WERI-Rb-1 (cell line): ENCODE measurements at places on chromosomes 13 and 19.

GRCh38 chr19:42076380-42076944 lies 496 bp downstream of the ZNF574 start:
- DNase-seq = peak; percentile 49

DNA sequence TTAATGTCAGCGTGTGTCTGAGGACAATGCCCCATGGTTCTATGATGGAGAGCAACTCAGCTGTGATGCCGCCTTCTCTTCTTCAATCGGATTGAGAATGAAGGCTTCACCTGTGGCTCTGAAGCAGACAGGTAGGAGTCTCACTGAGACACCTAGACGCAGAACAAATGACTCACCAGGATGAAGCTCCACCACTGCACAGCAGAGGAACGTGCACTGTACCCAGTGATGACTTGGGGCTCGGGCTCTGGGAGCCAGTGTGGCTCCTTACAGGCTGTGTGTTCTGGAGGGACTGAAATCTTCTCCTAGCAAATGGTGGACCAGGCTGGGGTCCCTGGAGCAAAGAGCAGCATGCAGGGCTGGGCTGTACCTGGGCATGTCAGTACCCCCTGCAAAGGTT lies 44.0 kb downstream of the CCDC70 start:
- no peak for DNase-seq

DNA sequence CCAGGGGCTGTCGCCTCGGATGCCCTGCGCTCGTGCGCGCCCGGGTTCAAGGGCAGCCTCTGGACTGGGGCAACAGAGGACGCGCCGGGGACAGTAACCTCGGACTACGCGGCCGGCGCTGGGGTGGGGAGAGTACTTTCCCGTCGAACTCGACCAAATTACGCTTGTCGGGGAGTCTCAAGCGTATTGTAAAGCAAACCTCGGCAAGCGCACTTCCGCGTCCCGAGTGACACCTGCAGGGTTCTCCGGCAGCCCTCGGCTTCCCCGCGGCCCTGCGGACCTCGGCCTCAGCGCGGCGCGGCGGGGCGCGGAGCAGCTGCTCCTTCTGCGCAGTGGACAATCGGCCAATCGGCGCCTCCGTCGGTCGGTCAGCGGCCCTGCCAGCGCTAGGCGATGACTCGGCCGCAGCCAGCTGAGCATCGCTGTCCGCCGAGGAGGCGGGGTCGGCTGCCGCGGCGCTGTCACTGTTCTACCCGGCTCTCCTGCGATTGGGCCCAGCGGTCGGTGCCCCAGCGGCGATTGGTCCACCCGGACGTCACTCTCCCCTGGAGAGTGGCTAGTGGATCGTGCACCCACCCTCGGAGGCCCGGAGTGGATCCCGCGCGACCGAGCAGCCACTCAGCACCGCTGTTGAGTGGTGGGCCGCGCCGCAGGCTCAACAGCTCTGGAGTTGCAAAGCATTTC lies at the start of gene SLC46A3:
SLC46A3 (minus strand) TSS at position 428 of the 684 bp plus-strand sequence. CDS start 972 bp downstream, outside the sequence.
- peak; percentile 94 for DNase-seq

DNA sequence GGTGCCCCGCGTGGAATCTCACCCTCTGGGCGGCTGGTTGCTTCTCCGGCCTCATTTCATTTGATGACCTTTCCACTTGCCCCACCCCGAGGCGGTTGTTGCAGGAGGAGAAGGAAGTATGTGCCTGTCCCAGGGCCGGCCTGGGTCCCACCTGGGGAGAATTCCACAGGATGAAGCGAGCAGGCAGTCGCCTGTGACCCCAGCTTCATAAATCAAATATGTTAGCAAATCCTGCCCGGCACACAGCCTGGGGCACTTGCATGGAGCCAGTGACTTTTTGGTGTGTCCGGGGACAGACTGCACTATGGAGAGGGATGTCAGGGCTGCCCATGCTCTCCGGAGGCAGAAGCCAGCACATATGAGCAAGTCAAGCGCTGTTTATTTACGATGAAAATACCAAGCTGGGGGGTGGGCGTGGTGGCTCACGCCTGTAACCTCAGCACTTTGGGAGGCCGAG lies 19.7 kb upstream of the ZBTB7A start:
- no peak for DNase-seq

DNA sequence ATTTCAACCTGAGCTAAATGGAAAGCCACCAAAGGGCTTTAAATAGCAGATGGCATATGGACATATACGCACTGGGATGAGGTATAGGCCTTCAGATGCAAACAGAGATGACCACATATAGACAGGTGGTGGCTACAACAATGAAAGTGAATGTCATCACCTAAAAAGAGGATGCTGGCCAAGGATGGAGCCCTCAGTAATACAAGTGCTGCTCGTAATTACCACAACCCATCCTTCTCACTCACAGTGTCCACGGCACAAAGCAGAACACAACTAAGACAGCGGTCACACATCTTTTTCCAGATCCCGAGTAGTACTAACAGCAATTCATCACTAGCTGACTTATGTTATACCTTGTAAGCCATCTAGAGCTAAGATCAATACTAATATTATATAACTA lies 18.2 kb upstream of the DOCK9 start:
- DNase-seq = no peak

- no peak for DNase-seq
Observed at GRCh38 chr13:44280456-44280855, 93.2 kb upstream of the SERP2 start.

GRCh38 chr13:112351825-112352224 lies 24.3 kb upstream of the SPACA7 start:
- DNase-seq = no peak

- DNase-seq = peak; percentile 4
Observed at GRCh38 chr13:112142401-112142930, 75.5 kb downstream of the SOX1 start.

DNA sequence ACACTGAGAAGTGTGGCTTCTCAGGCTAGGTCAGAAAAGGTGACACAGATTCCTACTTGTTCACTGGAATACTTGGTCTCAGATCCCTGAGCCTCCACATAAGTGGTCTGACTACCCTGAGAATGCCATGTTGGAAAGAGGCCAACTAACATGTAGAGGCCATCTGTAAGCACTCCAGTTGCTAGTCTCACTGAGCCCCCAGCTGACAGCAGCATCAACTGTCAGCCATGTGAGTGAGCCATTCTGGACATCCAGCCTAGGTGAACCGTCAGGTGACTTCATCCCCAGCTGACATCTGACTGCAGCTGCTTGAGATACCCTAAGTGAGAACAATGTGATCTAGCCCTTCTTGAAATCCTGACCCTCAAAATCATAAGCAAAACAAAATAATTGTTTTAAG lies 18.1 kb upstream of the ARL11 start:
- peak; percentile 63 for DNase-seq

DNA sequence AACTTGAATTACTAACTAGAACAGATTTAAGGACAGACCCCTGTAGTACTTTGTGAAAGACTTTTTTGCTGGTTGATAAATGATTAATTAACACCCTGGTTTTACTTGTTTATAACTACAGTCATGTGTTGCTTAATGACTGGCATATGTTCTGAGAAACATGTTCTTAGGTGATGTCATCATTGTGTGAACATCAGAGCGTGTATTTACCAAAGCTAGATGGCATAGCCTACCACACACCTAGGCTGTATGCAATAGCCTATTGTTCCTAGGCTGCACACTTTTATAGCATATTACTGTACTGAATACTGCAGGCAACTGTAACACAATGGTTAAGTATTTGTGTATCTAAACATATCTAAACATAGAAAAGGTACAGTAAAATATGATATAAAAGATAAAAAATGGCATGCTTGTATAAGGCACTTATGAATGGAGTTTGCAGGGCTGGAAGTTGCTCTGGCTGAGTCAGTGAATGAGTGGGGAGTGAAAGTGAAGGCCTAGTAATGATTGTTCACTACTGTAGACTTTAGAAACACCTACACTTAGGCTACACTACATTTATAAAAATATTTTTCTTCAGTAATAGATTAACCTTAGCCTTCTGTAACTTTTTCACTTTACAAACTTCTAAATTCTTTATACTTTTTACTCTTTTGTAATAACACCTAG lies 260.3 kb downstream of the KCNRG start:
- DNase-seq = no peak

- no peak for DNase-seq
Observed at GRCh38 chr19:4288091-4288777, 9.2 kb downstream of the SHD start.

GRCh38 chr19:3479177-3479833 lies 1.0 kb downstream of the SMIM24 start:
- DNase-seq = peak; percentile 54

DNA sequence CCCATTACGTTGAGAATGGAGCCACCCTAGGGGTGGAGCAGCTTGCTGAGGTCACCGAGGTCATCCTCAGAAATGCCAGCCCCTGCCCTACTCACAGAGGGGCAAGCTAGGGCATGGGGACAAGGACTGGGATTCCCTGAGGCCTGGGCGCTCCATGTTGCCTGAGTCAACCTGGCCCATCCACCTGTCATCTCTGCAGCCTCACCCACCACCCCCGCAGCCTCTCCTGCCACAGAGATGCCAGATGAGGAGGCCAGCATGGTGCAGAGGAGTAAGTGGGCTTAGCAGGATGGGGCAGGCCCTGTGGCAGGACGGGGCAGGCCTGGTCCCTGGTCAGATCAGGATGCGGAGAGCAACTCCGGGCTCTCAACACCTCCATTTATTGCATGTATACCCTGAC lies 9.5 kb downstream of the NKPD1 start:
- no peak for DNase-seq

GRCh38 chr13:22561581-22561980 lies 619.2 kb upstream of the SGCG start:
- DNase-seq = no peak

DNA sequence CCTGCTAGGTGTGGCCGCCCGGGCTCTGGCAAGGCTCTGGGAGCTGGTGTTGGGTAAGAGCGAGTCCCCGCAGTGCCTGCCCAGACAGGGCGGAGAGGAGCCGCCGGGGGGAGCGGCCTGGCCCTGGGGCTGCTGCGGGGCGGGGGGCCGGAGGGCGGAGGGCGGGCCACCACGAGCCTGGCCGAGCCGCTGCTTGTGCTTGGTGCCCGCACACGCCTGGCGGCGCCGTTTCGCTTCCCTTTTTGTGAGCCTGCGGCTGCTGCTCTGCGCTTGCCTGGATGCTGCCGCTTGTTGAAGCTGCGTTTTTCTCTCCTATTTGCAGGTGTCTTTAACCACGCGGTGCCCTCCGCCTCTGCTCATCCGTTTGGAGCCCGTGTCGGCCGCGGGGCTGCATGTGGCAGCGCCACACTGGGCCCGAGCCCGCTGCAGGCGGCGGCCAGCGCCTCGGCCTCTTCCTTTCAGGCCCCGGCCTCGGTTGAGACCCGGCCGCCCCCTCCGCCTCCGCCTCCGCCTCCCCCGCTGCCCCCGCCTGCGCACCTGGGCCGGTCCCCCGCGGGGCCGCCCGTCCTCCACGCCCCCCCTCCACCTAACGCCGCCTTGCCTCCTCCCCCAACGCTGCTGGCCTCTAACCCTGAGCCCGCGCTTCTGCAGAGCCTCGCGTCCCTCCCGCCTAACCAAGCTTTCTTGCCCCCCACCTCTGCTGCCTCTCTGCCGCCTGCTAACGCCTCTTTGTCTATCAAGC lies 8.5 kb downstream of the PLEKHJ1 start:
- DNase-seq = no peak
